ENCODE measurements at places on chromosomes 13 and 19.

GRCh38 chr13:74005320-74006157 is 128.7 kb downstream of the KLF12 start:
- no peak for DNase-seq

DNA sequence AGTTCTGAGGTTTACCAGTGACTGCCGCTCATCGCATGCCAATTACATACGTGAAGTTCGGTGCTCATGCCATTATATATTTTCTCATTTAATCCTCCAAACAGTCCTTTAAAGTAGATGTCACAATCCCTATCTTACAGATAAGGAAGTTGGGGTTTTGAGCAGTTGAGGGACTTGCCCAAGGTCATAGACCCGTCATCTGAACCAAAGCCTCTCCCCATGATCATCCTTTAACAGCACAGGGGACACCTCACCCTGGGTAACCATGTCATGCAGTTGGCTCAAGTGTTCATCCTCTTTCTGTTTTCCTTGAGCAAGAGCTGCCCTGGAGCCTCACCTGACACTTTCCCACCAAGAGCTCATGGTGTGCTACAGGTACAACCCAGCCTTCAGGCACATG is 69.1 kb downstream of the HSPH1 start:
- DNase-seq, result no peak

DNA sequence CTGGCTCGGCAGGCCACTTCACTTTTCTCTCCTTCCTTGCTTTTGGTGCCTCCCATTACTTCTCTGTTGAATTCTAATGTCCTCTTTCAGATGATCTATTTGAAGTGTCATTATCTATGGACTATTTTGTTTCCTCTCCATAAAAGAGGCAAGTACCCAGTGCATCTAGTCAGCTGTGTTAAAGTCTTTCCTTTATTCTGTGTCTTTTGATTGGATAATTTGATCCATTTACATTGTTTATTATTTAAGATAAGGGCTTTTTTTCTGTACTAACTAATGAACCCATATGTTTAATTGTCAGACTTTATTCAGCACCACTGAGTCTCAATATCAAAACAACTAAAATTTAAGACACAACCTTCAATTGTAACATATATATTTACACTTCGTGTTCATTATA is 36.4 kb downstream of the IGFL3 start:
- DNase-seq, result no peak

DNA sequence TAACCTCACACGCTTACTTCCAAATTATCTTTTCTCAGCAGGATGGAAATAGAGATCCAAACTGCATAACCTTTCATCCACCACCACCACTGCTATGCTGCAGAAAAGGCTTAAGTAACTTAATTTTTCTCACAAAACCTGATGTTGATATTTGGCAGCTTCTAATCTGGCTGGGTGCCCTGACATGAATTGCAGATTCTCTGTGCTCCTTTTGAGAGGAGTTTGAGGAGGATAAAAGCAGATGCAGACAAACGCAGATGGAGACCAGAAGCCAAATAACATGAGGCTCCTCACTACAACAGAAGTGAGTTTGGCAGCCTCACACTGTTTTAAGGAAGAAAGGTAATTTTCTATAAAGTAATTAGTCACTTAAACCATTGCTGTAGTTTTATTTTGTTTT is 646.2 kb upstream of the ATXN8OS start:
- DNase-seq, result peak; percentile 15

DNA sequence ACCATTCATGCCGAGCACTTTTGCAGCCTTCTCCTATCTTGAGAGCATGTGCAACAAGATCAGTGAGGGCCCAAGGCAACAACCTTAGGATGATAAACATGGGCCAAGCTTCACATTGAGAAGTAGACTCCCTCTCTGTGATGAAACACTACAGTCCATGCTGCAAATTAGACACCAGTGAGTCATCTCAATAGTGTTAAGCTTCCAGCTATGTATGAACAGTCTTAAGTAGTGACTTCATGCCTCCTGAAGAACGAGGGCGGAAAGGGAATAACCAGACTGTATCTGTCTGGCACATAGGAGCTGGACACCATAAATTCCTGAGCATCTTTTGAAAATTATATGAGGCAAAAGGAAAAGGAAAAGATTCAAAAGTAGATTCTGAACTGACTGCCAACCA is 309.9 kb upstream of the SLITRK1 start:
- peak; percentile 77 for DNase-seq

Measured in astrocyte of the hippocampus (primary cell).